H7 (cell line): ENCODE measurements at places on chromosomes 7 and 10. TPM values are rescaled to one million over a fixed set of nuclear protein-coding genes. Genes with fewer than 3 reads are reported as not detected.

Gene CYREN
- total RNA-seq = 36.2 and 41.1 TPM in 2 replicates

Gene GOLGA7B
- total RNA-seq = 0.04 TPM in 1 of 2 replicates, not detected in the other

DNA sequence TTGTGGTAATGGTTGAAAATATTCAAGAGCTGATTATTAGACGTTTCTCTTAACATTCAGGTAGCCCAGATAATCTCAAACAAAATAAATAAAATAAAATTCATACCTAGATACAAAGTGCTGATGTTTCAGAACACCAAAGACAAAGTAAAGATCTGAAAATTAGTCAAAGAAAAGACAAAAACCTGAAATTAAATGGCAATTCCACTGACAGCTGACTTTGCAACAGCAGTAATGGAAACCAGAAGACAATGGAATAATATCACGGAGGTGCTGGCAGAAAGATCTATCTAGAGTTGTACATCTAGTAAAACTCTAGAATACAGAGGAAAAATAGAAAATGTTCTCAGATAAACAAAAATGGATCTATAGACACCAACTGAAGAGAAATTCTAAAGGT lies 58.0 kb upstream of the IKZF1 start:
- DNase-seq = no peak

Gene CFAP43
- 0.21 and 0.30 TPM in 2 replicates for total RNA-seq

DNA sequence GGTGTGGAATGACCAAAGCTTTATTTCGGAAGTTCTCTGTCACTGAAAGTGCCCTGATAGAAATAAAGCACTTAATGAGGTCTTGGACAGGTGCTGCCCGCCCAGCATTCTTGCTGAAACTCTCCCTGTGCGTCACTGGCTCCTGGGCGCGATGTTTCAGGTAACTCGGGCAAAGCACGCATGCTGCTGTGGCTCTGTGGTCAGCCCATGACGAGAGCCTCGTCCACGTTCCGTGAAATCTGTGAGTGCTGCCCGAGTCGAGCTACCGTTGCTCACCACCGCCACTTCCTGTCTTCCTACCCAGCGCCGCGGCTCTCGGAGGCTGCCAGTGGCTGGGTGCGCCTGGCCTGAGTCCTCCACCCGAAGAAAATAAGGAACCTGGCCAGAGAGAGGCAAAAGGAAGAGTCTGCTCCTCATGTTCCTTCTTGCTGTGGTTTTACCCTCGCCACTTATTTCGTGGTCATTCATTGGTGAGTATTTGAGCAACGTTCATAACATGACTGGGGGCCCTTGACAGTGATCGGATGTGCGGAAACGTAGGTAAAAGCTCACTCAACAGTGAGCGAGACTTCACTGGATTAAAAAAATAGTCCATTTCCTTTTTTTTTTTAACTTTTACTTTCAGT lies 95.5 kb downstream of the MAP3K8 start:
- no peak for DNase-seq

Gene ZNF503
- 0.03 and 0.37 TPM in 2 replicates for total RNA-seq

Gene TBX20
- total RNA-seq = 0.30 and 0.69 TPM in 2 replicates

Gene NUTM2B
- total RNA-seq = 0.11 and 0.59 TPM in 2 replicates

DNA sequence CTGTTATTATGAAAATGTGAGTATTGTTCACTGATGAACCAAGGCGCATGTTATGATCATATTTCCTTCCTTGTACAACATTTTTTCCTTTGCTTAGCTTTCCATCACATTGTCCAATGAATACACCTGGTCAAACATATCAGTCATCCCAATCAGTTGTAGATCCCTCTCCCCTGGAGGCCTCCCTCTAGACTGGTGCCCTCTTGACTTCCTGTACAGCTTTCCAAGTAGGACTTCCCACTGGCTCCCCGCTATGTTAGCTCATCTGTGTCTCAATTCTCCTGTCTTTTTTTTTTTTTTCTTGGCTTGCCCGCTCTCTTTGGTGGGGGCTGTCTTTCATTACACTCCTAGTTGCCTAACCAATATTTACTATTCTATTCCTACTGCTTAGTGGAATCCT lies 214.2 kb upstream of the NPY start:
- no peak for DNase-seq

DNA sequence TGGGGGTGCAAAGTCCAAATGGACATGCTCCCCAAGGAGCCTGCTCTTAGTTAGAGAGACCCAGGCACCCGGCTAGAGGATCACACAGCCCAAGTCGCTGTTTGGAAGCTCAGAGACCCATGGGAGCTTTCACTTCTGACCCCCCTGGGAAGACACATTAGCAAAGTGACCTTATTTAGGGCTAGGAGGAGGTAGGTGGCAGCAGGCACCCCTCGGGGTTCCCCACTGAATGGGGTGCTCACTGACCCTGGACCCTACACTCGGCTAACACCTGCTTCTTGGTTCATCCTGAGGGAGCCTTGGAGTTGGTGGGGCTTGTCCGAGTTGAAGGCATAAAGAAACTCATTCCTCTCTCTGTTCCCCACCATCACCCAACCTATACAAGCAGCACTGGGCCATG lies 27.1 kb upstream of the HABP2 start:
- DNase-seq = no peak

DNA sequence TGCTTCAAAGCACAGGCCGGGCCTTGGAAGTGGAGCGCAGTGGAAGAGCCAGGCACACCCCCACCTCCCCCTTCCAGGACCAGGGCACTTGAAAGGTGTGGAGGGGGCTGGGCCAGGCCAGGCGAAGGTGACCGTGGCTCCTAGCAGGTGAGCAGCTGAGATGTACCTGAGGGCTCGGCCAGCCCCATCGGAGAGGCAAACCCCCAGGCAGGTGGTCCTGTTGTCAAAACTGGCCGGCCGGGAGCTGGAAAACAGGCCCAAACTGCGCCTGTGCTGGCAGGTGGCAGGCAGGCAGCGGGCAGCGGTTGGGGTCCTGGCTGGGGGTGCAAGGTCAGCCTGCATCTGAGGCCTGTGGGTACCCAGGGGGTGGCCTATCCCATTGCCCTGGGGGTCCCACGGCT lies 96.4 kb upstream of the DNAAF5 start:
- peak; percentile 57 for DNase-seq

Gene ARHGEF5
- total RNA-seq = 10.4 and 15.9 TPM in 2 replicates

DNA sequence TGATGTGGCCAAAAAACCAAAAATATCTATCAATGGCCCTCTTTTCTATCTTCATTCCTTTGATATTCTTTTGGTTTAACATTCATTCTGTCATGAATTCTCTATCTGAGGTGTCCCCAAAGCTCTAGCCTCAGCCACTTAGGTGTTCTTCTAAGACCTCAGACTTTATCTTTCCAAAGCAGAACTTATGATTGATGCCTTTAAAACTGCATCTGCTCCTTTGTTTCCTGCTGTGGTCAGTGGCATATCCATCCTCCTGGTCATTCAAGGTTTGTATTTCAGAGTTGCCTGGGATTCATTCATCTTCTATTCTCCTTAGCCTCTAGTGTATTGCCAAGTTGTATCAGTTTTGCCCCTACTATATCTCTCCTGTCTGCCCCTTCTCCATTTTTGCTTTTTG lies 30.6 kb downstream of the FHIP2A start:
- DNase-seq = no peak

Gene TMEM273
- total RNA-seq = not detected in 2 replicates

DNA sequence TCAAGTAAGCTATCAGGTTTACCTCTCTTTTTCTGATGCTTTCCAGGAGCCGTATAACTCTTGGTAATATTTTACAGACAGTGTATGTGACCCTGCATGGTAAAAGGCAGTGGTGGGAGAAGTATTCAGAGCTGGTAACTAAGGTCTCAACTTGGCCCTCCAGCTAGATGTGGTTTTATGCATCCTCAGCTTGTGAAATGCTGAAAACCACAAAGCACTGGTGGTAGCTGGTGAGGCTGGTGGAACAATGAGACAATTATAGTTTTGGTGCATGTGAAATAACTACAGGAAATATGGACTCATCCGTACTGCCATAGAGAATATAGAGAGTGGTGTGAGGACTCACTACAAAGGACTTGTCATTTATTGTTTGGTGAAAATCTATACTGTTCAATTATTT lies 383.0 kb upstream of the PCDH15 start:
- DNase-seq = no peak

GRCh38 chr10:98365406-98366061 lies 49.4 kb downstream of the PYROXD2 start:
- DNase-seq = no peak

GRCh38 chr7:150909200-150909995 lies 57.1 kb downstream of the AOC1 start:
- peak; percentile 4 for DNase-seq

GRCh38 chr7:140262242-140262903 lies 85.6 kb upstream of the KDM7A start:
- no peak for DNase-seq

Gene PRF1
- not detected in 2 replicates for total RNA-seq

Gene SFRP4
- total RNA-seq = not detected in 2 replicates

DNA sequence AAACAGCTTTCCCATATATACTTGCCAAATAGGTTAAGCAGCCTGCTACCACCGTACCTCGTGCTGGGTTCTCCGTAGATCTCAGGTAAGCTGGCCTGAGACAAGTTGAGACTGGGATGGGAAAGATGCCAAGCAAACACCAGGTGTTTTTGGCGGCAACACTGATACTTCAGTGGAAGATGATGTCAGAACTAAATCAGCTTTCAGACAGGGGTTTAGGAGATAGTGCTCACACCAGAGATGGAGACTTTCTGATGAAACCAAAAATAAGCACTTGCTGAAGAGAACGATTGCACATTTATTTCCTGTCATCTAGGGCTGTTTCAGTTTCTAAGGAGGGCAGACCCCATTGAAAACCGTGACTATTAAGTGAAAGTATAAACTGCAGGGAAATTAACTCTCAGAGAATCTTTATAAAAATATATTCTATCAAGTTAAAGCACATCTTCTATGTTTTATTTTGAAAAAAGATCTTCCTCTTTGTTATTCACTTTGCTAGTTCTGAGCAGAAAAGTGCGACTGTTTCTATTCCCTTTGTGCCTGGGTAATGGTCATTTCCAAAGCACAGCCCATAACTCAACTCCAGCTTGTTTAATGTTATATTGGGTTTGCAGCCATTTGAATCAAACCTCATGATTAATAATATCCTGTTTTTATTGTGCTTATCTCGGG lies 149.9 kb downstream of the CPED1 start:
- no peak for DNase-seq

GRCh38 chr7:155820788-155821187 lies 8.5 kb upstream of the SHH start:
- no peak for DNase-seq

Gene SCART1
- total RNA-seq = 0.03 and 0.44 TPM in 2 replicates

Gene NEUROD6
- total RNA-seq = not detected in 2 replicates

Gene FAM25G
- not detected in 2 replicates for total RNA-seq
